ENCODE measurements at places on chromosomes 6 and 20.

DNA sequence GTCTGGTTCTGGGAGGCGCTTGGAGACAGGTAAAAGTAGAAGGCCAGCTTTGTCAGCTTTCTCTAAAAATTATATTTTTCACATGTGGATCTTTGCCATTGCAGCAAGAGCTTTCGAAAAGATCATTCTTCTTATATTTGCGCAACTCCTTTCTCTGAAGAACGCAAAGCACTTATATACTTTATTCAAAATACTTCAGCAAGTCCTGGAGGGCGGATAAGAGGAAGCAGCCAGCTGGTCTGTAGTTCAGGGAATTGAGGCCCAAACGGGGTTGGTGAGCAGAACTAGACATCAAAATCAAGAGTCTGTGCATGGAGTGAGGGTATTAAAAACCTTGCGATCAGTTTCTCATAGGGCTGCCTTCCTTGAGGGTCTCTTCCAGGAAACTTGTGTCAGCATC is 182.3 kb downstream of the DTNBP1 start:
- no peak for DNase-seq

- no peak for DNase-seq
These were observed 321.6 kb upstream of the QKI start for GRCh38 chr6:163092876-163093275.

GRCh38 chr20:15022921-15023320 is 685.5 kb upstream of the FLRT3 start:
- no peak for DNase-seq

- DNase-seq = no peak
These were observed 31.7 kb downstream of the FAM135A start for GRCh38 chr6:70445001-70445400.

DNA sequence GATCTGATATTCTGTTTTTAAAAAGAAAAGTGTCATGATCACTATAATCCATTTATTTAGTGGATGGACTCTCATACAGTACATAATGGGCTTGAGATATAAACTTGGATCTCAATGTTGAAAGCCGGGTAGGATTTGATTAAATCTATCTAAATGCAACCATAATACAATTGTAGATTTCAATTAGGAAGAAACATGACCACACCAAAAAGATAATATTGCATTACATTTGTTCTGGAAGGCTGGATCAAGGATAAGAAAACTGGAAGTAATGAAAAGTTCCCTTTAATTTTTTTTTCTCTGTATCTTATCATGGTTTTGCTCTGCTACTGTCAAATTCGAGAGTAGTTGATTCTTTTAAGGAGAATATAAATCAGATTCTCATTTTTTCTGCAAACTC is 51.3 kb upstream of the UFL1 start:
- no peak for DNase-seq

- DNase-seq = no peak
These were observed 3.5 kb downstream of the GRM1 start for GRCh38 chr6:146032387-146032786.

GRCh38 chr6:161480421-161481155 is 206.7 kb upstream of the AGPAT4 start:
- no peak for DNase-seq

Data from skeletal muscle cell (primary cell).